ENCODE measurements at places on chromosomes 3 and 15. TPM values are rescaled to one million over a fixed set of nuclear protein-coding genes. Genes with fewer than 3 reads are reported as not detected.

DNA sequence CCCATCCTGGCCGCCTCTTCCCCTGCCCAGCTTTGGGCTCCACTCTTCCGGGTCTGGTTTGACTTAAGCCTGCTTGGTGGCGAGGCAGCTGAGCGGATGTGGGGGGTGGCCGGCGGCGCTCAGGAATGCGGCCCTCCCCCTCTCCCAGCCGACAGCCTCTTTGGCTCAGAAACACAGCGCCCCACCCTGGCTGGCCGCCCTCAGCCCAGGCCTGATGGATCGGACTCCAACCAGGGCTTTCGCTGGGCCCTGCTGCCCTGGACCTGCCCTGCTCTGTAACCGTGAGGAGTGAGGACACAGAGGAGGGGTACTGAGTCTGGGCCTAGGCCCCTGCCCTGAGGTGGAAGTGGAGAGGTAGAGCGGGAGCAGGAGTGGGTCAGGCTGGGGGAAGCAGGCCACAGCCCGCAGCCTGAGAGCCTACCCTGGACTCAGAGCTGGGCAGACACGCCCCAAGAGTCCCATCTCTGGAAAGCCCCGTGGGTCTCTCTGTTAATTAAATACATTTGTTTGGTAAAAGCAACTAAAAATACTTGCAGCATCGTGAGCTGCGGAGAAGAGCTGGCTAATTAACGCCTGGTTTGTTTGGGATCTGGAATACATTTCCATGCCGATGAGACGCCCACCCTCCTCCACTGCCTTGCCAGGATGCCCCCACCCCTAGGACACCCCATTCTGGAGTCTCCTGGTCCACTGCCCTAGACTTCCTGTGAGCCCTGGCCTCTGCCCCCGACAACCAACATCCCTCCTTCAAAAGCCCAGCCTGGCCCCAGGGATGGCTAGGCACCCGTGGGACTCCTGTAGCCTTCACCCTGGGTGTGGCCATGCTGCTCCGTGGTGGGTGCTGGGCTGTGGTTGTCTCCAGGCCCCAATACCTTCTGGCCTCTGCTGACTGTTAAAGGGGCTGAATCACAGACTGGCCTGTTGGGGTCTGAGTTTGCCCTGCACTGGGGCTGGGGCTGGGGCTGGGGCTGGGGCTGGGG is 19.6 kb downstream of the PLXNA1 start:
- no peaks in the 10 kb centered on the region for H3K27me3 ChIP-seq
- H3K36me3 ChIP-seq = no peaks in the 10 kb centered on the region
- no peak overlapping the region for H3K27ac ChIP-seq
- no peak overlapping the region for H3K4me3 ChIP-seq

- H3K4me3 ChIP-seq = no peak overlapping the region
- H3K27me3 ChIP-seq = no peaks in the 10 kb centered on the region
- H3K27ac ChIP-seq = no peak overlapping the region
- no peaks in the 10 kb centered on the region for H3K36me3 ChIP-seq
Observed at GRCh38 chr3:29226706-29227105, 54.2 kb upstream of the RBMS3 start.

GRCh38 chr3:170465955-170466354 is 47.3 kb downstream of the CLDN11 start:
- H3K4me3 ChIP-seq = no peak overlapping the region
- no peaks in the 10 kb centered on the region for H3K4me1 ChIP-seq
- H3K36me3 ChIP-seq = no peaks in the 10 kb centered on the region
- no peak overlapping the region for H3K27ac ChIP-seq

DNA sequence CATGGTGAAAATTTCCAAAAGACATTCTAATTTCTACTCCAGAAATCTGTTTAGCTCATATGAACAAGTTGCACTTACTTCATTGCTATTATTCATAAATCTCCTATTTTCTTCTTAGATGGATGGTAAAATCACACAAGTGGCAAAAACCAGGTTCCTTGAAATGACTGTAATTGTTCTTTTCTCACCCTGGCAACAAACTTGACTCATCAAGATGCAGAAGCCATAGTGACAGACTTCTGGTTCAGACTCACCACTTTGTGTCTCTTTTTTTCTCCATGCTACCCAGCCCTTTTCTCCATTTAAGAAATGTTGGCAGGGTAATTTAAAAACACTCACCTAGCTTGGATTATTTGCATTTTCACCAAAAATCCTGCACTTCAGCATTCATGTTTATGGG is 82.1 kb downstream of the LRRC28 start:
- no peak overlapping the region for H3K27ac ChIP-seq
- no peaks in the 10 kb centered on the region for H3K4me1 ChIP-seq
- H3K4me3 ChIP-seq = no peak overlapping the region
- no peak for DNase-seq
- H3K27me3 ChIP-seq = no peaks in the 10 kb centered on the region
- no peaks in the 10 kb centered on the region for H3K36me3 ChIP-seq

- no peak overlapping the region for H3K27ac ChIP-seq
- no peaks in the 10 kb centered on the region for H3K36me3 ChIP-seq
- no peaks in the 10 kb centered on the region for H3K27me3 ChIP-seq
- DNase-seq = no peak
- H3K4me3 ChIP-seq = no peak overlapping the region
- no peaks in the 10 kb centered on the region for H3K4me1 ChIP-seq
Observed at GRCh38 chr3:78249294-78249693, 1209.4 kb downstream of the ROBO2 start.

- no peaks in the 10 kb centered on the region for H3K36me3 ChIP-seq
- no peak for DNase-seq
- no peak overlapping the region for H3K4me3 ChIP-seq
- no peaks in the 10 kb centered on the region for H3K4me1 ChIP-seq
- H3K27ac ChIP-seq = no peak overlapping the region
Observed at GRCh38 chr3:172846103-172846561, 95.6 kb downstream of the ECT2 start.

DNA sequence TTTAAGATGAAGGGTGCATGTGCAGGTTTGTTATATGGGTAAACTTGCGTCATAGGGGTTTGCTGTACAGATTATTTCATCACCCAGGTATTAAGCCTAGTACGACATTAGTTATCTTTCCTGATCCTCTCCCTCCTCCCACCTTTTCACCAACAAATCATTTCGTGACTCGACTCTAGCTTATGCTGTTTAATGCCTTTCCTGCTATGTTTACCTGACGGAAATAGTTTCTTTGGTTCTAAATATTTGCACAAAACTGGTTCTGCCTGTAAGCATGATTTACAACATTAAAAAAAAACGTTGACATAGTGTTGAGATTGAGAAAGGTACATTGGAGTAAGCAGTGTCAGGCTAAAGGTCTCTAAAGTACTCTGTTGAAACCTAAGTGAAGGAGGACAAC is 2.4 kb downstream of the GNL3 start:
- no peak overlapping the region for H3K27ac ChIP-seq
- H3K4me3 ChIP-seq = no peak overlapping the region
- no peak for DNase-seq
- H3K27me3 ChIP-seq = no peaks in the 10 kb centered on the region
- no peaks in the 10 kb centered on the region for H3K36me3 ChIP-seq

DNA sequence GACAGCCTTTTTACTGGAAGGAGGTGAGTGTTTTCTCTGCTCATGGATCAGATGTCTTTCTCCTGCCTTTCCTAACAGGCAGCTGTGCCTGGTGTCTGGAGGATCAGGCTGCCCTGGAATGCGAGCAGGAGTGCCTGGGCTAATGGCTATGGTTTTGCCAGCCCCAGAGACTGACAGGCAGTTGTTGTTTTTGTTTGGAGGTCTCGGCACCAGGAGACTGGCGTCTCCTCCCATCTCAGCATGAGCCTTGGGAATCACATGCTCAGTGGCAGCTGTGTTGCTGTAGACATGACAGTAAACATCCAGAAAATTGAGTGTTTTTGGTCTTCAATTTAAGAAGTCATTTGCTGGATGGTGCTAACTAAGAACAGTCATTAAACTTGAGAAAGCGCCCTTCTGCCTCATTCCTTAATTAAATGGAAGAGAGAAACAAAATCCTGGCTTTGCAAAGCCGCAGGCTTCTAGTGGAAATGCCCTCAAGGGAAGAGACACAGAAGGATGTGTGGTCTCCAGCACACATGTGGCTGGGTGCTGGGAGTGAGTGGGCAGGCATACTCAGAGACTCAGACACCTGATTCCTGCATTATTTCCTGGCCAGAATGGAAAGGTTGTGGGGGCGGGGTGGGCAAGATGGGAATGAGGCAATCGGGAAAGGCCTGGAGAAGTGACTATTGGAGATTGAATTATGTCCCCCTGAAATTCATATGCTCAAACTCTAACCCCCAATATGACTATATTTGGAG is 97.0 kb upstream of the NMNAT3 start:
- DNase-seq = no peak
- H3K4me3 ChIP-seq = no peak overlapping the region
- no peaks in the 10 kb centered on the region for H3K27me3 ChIP-seq
- H3K4me1 ChIP-seq = no peaks in the 10 kb centered on the region
- no peaks in the 10 kb centered on the region for H3K36me3 ChIP-seq

DNA sequence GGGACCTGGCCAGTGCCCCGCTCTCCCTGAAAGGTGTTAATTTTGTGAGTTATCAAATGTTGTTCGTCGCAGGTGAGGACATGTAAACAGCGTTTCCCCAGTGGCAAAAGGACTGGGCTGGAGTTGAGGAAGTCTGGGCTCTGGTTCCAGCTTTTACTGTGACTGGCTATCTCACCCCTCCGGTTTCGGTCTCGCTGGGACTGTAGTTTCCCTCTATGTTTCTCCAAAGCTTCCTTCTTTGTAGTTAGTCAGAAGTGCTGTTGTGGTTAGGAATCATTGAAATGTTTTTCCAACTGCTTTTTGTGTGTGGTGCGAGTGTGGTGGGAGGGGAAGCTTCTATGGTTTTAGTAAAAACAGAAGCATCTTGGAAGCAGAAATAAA is 990 bp upstream of the CLDN1 start:
- peaks cover 37% of the 10 kb centered on the region for H3K4me1 ChIP-seq
- no peaks in the 10 kb centered on the region for H3K27me3 ChIP-seq
- H3K27ac ChIP-seq = peak overlapping the region; percentile 37

GRCh38 chr15:88630798-88631463 is 7.9 kb upstream of the ISG20 start:
- no peaks in the 10 kb centered on the region for H3K4me1 ChIP-seq
- DNase-seq = no peak
- no peak overlapping the region for H3K27ac ChIP-seq
- no peak overlapping the region for H3K4me3 ChIP-seq
- H3K36me3 ChIP-seq = peaks cover 22% of the 10 kb centered on the region

DNA sequence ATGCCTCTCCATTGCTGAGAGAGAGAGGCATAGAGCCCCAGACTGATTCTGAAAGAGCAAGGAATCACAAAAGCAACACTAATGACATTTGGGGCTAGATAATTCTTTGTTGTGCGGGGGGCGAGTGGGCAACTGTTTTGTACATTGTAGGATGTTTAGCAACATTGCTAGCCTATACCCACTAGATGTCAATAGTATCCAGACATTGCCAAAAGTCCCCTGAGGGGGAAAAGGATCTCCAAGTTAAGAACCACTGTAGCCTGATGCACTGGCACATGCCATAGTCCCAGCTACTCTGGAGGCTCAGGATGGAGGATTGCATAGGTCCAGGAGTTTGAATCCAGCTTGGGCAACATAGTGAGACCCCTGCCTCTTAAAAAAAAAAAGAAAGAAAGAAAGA is 22.8 kb upstream of the GOLM2 start:
- H3K27me3 ChIP-seq = no peaks in the 10 kb centered on the region
- H3K4me1 ChIP-seq = no peaks in the 10 kb centered on the region
- no peak overlapping the region for H3K27ac ChIP-seq
- DNase-seq = no peak
- H3K4me3 ChIP-seq = no peak overlapping the region

DNA sequence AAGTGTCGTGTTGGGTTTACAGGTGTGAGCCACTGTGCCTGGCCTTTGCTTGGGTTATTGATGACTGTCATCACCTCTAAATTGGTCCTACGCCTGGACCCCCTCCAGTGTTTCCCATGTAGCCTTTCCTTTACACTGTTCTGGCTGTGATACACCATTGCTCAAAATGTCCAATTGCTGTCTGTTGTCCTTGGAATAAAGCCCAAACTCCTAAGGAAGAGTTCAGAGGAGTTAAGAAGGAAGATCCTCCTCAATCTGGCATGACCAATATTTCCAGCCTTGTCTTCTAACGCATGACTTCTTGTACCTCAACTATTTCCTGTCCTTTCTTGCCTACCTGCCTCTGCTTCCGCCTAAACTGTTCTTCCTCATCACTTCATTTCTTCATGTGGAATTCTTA is 113.1 kb downstream of the POLR2M start:
- H3K27ac ChIP-seq = no peak overlapping the region
- DNase-seq = no peak
- no peaks in the 10 kb centered on the region for H3K27me3 ChIP-seq
- H3K36me3 ChIP-seq = no peaks in the 10 kb centered on the region

- DNase-seq = no peak
- H3K27me3 ChIP-seq = no peaks in the 10 kb centered on the region
- peak overlapping the region; percentile 93 for H3K4me3 ChIP-seq
- H3K36me3 ChIP-seq = peaks cover 14% of the 10 kb centered on the region
- peaks cover 31% of the 10 kb centered on the region for H3K4me1 ChIP-seq
Observed at GRCh38 chr15:55195996-55196395, 745 bp downstream of the RSL24D1 start.

DNA sequence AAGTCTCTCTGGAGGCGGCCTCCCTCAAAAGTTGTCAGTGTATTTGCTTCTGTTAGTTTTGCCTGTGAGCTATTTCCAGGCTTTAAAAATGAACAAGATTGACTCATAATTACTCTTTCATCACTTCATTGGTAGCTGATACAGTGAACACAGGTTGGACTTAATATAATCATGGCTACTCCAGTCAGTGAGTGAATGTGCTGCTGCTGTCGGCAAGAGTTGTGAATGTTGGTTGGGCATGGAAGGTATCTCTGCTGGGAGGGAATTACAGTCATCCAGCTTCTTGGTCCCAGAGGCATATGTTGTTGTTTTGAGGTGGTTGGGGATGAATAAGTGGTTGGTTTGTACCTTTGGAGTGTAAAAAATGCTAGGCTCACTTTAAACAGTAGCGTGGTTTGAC is 11.5 kb downstream of the TCF12 start:
- H3K4me1 ChIP-seq = no peaks in the 10 kb centered on the region
- H3K27me3 ChIP-seq = no peaks in the 10 kb centered on the region
- no peak overlapping the region for H3K27ac ChIP-seq
- DNase-seq = no peak
- H3K4me3 ChIP-seq = no peak overlapping the region

TTC21A gene
- 6.9 TPM for total RNA-seq

MINAR1 gene
- 24.0 TPM for total RNA-seq

STAC gene
- total RNA-seq = 2.2 TPM

GOLGA6L7 gene
- total RNA-seq = not detected

ADPRH gene
- total RNA-seq = 15.3 TPM

HLTF gene
- 102 TPM for total RNA-seq

CHRD gene
- 4.8 TPM for total RNA-seq

RPL29 gene
- total RNA-seq = 1,699 TPM

All from adrenal gland (tissue), 19 donors.